ENCODE measurements at places on chromosomes 1 and 21.

DNA sequence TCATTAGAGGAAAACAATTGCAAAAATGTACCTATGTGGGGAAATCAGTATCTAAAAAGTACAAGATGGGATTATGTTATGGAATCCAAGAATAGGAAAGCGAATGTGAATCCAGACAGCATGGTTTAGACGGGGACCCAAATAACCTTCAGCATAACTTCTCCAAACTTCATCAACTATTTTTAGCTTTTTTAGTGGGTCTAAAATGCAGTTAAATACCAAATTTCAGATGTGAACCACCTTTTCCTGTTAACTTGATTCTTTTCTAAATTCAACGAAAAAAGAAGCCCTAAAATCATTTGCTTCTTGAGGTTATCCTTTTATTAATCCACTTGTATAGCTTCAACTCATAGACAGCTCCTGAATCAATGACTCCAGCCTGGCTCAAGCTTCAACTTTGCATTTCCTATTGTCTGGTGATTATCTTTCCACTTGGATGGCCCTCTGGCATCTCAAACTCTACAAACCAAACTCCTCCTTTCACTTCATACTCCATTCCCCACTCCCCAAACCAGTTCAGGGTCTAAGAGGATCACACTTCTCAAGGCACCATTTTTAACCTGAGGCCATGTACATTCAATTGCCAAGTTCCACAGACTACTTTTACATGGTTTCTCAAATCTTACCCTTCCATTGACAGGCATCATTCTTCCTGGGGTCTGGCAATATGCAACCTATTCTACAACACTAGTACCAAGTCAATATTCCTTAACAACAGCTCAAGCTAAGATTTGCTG lies 7.4 kb downstream of the ERRFI1 start:
- DNase-seq: no peak

- no peak for DNase-seq
Measured at GRCh38 chr1:211474451-211474850, 17.5 kb downstream of the RD3 start.

DNA sequence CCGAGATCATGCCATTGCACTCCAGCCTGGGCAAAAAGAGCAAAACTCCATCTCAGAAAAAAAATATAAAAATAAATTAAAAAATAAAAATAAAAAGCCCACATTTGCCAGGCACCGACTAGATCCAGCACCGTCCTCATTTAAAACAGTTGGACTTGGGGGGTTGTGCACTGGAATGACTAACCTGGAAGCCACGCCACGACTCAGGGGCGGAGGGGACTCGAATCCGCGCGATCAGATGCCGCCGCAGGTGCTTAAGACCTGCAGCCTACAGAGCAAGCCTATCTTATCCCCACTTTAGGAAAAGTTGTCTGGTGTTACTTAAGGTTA lies 38.5 kb downstream of the ZBTB8OS start:
- no peak for DNase-seq

DNA sequence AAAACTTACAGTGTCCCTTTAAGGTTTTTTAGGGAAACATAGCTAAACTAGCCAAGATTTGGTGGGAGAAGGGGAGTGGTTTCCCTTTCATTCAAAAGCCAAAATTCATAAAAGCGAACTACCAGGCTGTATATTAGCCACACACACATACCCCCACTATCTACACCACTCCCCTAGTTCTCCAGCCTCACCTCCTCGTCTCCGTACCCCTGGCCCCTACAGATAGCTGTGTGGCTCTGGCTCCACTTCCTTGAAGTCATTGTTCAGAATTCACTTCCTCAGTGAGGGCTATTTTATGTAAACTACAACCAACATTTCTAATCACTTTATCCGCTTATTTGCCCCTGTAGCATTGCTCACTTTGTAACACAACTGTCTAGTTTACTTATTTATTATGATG lies 5.3 kb upstream of the DPH5 start:
- DNase-seq: no peak

GRCh38 chr1:171799166-171799565 lies 17.7 kb downstream of the METTL13 start:
- DNase-seq: no peak
